ENCODE measurements at places on chromosomes 5 and 9.

DNA sequence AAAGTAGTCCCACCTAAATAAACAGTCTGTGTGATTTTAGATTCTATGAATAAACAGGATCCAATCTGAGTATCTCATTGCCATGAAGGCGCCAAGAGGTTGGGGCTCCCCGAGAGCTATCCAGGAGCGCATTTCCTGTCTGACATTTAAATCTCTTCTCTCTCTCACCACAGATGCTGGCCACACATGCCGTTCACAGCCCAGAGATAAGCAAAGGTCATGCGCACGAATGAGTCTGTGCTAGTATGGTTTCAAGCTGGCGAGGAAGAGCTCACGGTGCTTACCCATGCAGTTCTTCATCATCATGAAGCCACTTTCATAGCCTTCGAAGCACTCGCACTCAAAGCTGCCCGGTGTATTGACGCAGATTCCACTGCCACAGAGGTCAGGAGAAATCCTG, 199.4 kb downstream of the FBN2 start:
- no peak for DNase-seq

DNA sequence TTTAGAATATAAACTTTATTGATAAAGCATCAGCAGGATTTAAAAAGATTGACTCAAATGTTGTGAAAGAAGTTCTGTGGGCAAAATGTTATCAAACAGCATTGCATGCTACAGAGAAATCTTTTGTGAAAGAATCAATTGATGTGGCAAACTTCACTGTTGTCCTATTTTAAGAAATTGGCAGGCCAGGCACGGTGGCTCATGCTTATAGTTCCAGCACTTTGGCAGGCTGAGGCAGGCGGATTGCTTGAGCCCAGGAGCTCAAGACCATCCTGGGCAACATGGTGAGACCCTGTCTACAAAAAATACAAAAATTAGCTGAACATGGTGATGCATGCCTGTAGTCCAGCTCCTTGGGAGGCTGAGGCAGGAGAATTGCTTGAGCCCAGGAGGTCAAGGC, 17.4 kb downstream of the ZBTB43 start:
- no peak for DNase-seq

DNA sequence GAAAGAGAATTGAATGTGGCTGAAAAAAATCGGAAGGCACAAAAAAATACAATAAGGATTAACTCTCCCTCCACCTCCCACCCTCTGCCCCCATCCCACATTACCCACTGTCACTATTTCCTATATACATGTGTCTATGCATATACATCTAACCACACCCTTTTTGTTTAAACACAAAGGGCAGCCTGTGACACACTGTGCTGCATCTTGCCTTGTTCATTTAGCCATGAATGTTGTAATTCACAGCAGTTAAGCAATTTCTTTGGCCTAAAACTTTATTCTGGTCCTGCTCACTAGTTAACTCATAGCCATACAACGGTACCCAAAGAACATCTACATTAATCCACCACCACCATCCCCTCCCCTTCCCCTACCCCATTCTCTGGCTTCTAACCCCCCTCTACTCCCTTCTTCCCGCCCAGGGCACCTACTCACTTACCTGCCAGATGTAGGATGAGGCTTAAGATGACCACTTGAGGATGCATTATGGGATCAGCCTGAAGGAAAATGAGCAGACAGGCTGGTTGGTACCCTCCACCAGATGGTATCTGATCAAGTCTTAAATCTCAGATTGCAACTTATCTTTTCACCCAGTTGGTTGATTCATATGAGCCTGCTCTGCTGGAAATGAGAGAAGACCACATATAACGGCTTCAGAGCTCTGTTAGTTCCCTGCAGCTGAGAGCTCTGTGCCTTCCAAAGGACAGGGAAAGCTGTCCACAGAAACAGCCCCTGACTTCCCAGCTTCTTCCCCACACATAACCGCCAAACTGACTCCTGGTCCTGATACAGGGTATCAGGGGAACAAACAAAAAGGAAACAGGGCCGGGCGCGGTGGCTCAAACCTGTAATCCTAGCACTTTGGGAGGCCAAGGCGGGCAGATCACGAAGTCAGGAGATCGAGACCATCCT, 1.2 kb downstream of the HAVCR1 start:
- DNase-seq = no peak

GRCh38 chr9:23552876-23553601, 273.0 kb downstream of the ELAVL2 start:
- no peak for DNase-seq

DNA sequence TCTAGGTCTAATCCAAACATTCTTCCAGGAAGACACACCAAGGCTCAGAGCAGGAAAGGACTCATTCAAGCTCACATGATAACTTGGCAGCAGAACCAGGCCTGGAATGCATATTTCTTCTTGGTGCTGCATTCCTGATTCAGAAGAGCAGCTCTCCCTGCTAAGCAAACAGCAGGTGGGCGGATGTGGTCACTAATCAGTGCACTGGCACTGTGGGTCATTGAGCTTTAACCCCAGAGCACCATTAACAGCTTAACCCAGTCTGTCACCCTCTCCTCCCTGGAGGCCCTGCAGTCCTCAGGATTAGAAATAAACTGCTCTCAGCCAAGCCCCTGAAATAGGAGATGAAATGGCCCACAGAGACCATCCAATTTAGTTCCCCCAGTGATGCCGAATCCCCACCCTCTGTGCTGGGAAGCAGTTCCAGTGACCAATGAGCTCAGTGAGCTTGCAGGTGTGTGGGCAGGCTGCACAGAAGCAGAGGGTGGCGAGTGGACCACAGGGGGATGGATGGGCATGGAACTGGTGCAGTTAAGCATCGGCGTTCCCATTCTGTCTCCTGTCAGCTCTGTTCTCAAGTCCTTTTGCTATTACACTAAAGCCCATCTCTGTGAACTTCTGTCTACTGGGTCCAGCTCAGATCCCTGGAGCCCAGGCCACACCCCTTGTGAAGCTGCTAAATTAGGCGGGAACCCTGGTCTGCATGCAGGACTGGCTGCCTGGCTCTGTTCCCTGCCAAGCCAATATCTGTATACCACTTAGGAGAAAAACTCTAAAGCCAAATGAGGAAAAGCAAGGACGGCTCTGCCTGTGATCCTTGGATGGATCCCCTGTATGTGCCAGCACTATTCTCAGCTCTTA, 16.6 kb upstream of the MEGF9 start:
- DNase-seq = peak; percentile 93
